ENCODE measurements at places on chromosomes 2 and 18.

- DNase-seq, result no peak
Measured at GRCh38 chr2:168245074-168245825, 2.1 kb downstream of the STK39 start.

- DNase-seq, result no peak
Measured at GRCh38 chr2:218993345-218994315, at the start of gene CRYBA2. TSS of gene CRYBA2 (minus strand) at chr2:218993422. CDS start at chr2:218993176, 246 bp downstream.

GRCh38 chr2:14126846-14127245 is 505.7 kb upstream of the LRATD1 start:
- no peak for DNase-seq

GRCh38 chr2:174925046-174925784 is 80.0 kb downstream of the CHN1 start:
- no peak for DNase-seq

GRCh38 chr2:96594691-96595152 is 43.4 kb downstream of the KANSL3 start:
- no peak for DNase-seq

GRCh38 chr18:45413180-45413836 is 202.0 kb upstream of the SLC14A2 start:
- DNase-seq, result no peak

GRCh38 chr18:51028201-51028805 is 1.7 kb upstream of the SMAD4 start:
- no peak for DNase-seq

Data from activated T-helper 1 cell treated with Interleukin-2 at 50 U/mL for 16 hours (primary cell).